ENCODE measurements at places on chromosomes 12 and 14.

- no peak for DNase-seq
Measured at GRCh38 chr14:22084393-22085281, 411.0 kb upstream of the OR4E1 start.

DNA sequence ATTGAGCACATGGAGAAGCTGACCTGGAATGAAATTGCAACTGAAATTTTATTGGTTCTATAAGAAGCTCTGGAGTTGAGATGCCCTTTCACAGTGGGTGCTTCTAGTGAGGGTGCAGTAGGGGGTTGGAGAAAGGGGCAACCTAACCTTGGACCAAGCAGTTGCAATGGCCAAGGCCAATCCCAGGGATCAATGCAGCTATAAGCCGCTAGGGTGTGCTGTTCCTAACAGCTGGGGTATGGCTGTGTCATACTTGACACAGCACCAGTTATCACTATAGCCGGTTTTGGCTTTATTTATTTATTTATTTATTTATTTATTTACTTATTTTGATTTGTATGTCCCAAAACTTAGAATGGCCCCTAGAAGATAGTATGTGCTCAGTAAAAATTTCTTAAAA is 505.9 kb downstream of the FLRT2 start:
- no peak for DNase-seq

- no peak for DNase-seq
Measured at GRCh38 chr12:2457933-2458414, 336.8 kb upstream of the FKBP4 start.

DNA sequence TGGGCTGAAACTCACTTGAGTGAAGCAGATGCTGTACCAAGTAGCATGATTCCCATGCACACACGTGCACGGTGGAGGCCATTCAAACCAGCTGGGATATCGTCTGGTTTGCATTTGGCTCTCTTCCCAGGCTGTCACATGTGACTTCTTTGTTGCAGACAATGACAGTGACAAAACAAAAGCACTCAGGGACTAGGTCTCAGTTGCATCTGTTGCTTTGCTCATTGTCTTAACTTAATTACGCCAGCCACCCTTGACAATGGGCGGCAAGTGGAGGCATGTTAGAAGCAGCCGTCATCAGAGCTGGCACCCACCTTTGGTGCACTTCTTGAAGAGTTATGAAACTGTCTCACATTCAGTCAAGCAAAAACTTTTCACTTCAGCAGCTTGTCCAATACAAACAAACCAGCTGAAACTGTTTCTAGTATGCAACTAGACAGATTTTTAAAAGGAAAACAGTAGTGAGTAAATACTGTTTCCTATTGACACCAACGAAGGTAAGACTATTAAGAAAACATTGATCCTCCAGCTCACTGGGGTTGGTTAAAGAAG is 74.3 kb downstream of the IGF1 start:
- no peak for DNase-seq

DNA sequence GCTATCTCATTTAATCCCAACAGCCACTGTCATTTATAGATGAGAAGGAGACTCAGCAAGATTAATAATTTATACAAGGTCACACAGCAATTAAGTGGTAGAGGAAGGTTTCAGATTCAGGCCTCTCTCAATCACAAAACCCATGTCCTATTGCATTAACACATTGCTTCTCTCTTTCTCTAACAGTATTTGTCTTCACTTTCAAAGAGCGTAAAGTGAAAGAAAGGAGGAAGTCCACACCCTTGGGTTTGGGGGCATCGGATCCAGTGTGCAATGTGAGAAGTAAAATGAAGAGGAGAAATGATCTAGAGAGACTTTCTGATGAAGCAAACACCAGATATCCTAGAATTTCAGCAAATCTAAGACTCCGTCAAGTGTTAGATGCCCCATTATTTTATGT is 7.0 kb upstream of the VRK1 start:
- DNase-seq = no peak

- DNase-seq = no peak
Measured at GRCh38 chr14:22432348-22432976, 156.6 kb downstream of the DAD1 start.

DNA sequence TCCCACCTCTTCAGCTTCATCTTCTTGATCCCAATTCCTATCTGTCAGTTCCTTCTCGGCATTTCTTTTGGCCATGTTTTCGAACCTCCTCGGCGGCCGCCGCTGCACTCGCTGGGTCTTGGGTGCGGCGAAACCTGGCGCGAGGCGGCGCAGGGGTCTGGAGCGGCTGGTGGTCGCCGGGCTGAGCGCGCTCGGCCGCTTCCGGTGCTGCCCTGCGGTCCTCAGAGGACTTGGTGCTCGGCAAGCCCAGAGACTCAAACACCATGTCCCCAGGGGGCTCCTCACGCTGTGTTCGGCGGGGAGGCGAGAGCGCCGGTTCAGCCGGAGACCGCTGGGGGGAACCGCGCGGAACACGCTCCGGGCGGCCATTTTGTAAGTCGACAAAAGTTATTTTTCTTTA is 51.8 kb downstream of the PPP1R36 start:
- DNase-seq = no peak

DNA sequence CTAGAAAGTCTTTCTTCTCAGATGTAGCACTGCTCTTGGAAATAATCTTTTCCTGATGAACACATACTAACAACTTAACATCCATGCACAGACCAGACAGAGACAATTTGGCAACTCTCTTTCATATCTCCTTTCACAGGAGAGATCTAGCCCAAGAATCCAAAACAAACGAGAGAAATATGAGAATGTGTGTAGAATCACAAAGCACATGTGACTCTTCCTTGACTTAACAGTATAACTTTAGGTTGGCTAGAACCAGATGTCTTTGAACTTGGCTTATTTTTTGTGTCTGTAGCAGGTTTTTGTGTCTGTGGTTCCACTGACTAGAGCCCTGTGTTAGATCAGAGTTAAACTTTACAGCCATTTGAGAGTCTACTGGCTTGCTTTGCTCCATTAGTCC is 114.2 kb downstream of the STXBP6 start:
- DNase-seq = no peak

All from stimulated activated CD4-positive, alpha-beta T cell treated with anti-CD3 and anti-CD28 coated beads, Interleukin-12 subunit alpha, Interleukin-12 subunit beta, amount 100 ng/mL, for 24 hours (primary cell).